Ureter (tissue), 1 donor: ENCODE measurements at places on chromosomes 2 and 18. TPM values are rescaled to one million over a fixed set of nuclear protein-coding genes. Genes with fewer than 3 reads are reported as not detected.

- DNase-seq = no peak
These were observed 49.2 kb upstream of the NAB1 start for GRCh38 chr2:190599546-190600220.

DNA sequence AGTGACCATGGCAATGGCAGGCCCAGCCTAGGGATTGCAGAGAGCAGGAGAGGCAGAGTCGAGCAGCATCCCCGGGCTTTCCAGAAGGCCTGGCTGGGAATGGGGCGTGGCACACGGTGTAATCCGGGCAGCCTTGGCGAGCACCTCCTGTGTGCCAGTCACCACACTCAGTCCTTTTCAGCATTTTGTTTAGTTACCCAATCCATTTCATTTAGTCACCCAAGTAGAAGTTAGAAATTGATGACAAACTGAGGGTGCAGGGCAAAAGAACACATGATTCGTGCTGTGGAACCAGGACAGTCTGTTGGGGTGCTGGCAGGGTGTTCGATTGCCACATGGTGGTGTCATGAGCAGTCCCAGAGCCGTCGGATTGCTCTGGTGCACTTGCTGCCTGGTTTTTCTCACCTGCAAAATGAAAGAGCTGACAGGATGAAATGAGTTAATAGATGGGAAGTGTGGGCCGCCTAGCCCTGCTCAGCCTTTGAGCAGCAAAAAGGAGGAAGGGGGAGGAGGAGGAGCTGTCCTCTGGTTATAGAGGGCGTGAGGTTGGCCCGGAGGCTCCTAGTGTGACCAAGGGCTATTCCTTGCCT is 299.4 kb downstream of the AGAP1 start:
- no peak for DNase-seq

- DNase-seq = no peak
These were observed 41.3 kb upstream of the GALNT3 start for GRCh38 chr2:165835363-165835762.

- DNase-seq = no peak
These were observed 45.6 kb upstream of the GREB1L start for GRCh38 chr18:21196426-21196825.

- DNase-seq = no peak
These were observed 366.3 kb downstream of the SETBP1 start for GRCh38 chr18:45046961-45047360.

DNA sequence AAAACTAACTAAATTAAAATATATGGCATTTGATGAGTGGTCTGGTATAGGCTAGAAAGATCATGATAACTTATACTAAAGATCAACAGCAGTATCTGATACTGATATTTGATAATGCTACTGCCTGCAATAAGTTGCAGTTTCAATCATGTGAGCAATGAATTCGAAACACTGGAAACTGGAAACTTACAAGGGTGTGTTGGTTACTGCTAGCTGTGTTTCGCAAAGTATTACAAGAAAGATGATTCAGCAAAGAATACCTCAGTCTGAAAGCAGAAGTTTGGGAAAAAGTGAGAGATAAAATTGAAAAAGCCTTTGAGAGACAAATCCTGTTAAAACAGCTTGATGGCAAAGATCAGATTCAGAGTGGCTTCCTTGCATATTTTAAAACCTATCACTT is 294.5 kb downstream of the CCDC178 start:
- DNase-seq = no peak

- DNase-seq = no peak
These were observed 74.9 kb downstream of the GPD2 start for GRCh38 chr2:156511122-156511521.

- no peak for DNase-seq
These were observed 70.6 kb upstream of the TMEM178A start for GRCh38 chr2:39595116-39595515.

DNA sequence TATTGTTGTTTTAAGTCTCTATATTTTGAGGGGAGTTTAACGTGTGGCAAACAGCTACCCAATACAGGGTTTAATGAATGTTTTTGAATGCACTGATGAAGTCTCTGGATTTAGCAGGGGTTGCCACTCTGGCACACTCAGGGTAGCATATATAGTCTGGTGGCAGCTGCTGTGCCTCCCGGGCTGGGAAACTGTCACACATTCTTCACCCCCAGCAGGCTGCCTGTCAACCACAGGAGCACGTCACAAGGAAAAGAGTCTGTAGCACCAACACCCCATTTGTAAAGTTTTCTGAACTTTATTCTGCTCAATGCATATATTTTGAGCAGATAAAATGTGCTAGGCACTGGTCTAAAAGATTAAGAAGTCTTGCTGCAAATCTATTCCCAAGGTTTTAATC is 39.3 kb downstream of the NGEF start:
- no peak for DNase-seq

DNA sequence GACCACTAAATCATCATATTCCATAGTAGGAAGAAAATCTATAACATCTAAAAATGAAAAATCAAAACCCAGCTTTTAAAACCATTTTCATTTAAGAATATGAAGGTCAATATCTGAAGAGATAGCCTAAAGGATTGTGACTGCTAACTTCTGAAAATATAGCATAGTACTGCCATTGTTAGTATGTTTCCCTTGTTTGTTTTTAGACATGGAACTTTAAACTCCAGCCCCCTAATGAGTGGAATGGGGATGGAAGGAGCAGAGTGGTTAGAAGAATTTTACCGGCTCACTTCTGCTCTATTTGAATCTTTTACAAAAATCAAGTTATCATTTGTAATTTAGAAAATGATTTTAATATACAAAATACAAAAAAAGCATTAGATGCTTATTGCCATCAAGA is 169.0 kb downstream of the CD226 start:
- DNase-seq = no peak

DNA sequence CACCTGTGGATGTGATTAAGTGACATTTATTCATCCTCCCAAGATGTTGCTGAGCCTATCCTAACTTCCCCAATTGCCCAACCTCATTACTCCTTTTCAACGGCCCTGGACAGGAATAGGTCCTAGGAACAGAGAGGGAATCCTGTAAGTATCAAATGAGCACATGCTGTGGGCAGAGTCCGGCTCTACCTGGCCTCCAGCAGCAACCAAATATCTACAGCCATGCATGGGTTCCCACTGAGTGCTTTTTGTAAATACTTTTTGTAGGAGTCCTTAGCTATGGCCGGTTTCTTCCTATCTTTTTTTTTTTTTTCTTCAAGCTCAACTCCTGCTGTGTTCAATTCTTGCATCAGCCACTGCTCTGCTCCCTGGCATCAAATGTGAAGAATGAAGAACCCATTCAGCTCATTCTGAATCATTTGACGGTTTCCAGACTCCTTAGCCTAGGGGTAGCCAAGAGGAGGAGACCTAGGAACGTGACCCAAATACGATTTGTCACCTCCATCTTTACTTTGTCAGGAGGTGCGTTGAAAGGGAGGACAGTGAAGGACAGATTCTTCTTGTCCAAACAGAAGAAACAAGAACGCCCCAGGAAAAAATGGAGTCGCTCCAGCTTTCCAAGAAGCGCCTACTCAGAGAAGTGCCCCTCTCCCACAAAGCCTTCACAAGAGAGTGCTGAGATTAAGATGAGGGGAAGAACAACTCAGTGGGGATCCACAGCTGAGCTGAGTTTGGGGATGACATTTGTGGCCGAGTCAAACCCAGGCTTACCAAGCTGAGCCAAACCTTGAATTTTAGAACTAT is 46.7 kb upstream of the LCLAT1 start:
- no peak for DNase-seq

DNA sequence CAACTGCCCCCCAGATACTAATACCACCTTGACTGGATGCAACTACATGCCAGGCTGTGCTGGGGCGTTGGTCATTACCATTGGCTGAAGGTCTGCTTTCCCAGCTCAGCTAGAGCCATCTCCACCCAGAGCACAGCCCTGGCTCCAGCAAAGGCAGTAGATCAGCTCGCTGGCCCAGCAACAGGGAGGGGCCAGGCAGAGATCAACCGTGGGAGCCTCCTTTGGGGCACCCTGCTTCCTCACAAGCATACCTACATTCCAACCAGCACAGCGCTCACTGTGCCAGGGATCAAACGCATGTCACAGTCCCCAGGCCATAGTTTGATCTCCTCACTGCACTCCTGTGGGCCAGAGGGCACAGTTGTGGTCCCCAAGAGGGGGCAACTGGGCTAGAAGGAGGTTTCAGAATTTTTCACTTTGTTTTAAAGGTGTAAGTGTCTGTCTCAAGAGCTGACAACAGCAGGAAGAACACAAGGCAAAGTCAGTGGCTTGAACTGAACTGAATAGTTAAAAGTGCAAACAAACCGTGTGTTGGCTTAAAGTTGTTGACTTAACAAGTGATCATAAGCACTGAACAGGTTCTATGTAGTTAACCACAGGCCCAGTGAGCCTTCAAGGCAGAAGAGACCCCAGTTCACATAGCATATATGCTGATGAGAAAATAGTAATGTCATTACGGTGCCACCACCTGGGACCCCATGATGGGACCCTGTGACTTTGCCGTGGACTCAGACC is 70.1 kb upstream of the BZW1 start:
- peak; percentile 64 for DNase-seq

GRCh38 chr2:236512902-236513435 is 56.7 kb upstream of the ACKR3 start:
- DNase-seq = no peak

DNA sequence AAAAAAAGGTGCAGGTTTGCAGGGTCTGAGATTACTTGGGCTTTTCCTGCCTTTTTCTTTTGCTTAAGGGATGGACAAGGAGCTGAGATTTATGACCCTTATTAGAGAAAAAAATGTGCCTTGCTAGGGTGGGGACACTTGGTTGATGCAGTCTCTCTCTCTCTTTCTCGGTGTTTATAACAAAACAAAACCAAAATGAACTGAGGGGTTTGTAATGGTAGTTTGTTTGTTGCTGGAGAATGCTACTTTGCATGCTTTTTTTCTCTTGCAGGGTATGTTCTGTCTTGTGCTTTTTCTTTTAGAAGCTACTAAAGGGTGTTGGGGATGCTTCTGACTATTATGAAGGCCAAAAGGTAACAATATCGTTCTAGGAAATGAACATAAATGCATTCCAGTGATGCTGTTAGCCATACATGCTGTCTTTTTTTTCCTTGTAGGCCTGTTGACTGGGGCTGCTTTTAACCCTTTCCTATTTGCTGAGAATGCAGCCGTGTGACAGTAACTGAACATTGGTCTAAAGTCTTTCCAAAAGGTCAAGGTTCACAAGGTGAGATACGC is 435 bp downstream of the ZNF532 start:
- DNase-seq = no peak

DNA sequence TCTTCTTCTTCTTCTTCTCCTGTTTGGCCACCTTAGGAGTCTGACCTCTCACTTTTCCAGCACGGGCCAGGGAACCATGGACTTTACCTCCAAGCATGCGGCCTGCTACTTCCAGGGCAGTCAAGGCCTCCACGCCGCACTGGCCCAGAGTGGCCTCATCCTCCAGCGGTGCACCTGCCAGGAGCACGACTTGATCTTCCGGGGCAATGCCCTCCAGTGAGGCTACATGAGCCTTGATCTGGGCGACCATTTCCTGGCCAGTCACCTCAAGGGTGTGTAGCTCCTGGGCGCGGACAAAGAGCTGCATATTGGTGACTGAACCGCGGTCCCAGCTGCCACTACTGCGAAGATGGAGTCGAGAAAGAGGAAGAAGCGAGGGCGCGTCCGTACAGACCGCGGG is 67.1 kb downstream of the DIPK1C start:
- no peak for DNase-seq

- no peak for DNase-seq
These were observed 138.1 kb downstream of the SEPTIN10 start for GRCh38 chr2:109475531-109476210.

GRCh38 chr2:212282671-212283261 is 255.8 kb downstream of the ERBB4 start:
- DNase-seq = no peak

DNA sequence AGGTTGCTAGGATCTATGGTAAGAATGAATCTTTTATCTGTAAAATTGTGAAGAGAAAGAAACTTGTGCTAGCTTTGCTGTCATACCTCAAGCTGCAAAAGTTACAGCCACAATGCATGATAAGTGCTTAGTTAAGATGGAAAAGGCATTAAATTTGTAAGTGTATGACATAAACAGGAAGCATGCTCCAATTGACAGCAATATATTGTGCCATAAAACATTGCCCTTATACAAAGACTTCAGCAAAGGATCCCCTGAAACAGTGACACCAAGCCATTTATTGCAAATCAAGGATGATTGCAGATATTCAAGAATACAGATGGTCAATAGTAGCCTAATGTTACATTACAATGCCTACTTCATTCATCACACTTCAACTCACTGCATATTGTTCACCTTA is 283.1 kb downstream of the CPS1 start:
- DNase-seq = no peak

DNA sequence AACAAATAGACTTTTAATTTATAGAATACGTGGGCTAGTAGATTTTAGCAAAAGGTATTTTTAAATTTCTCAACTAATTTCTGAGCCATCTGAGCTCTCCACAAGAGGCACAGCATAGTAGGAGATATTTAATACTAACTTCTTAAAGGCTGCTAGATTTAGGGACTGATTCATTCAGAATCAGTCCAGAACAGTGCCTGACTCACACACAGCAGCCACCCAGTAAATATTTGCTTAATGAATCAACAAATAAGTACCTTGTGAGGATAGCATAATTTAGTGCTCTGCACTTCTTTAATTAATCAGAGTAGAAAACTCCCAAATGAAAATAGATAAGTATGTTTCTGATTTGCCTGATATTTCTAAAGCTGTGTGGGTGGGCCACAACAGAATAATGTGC is 35.6 kb upstream of the SYT4 start:
- DNase-seq = no peak

GRCh38 chr2:159921752-159922404 is 123.9 kb upstream of the CD302 start:
- peak; percentile 78 for DNase-seq

DNA sequence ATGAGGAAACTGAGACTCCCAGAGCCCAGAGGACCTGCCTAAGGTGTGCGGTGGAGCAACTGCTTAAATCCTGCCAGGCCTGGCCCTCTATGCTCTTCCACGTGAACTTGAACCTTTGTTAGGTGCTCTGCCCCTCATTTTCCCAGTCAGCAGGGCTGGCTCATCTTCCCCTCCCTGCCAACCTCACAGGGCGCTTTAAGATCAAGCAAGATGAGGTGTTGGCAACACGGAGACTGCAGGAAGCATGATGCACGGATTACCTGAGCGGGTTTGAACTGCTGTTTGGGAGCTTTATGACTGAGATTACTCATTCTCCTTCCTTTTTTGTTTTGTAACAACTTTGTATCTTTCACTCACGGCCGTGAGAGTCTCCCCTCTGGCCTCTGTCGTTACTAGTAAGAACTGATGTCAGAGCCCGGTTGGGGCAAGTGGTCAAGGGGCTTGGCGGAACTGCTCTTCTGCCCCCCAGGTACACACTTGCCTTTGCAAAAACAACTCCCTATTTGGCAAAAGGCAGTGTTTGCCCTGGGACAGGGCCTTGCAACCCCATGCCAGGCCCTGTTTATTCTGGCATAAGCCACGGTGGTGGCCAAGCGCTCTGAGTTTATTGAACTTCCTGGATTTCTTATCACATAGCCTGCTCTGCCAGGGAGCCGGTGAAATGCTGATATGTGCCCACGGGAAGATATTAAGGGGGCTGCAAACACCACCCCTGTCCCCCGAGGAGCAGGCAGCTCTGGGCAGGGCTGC is 127.8 kb downstream of the INHBB start:
- no peak for DNase-seq

Gene FBXO36
- 3.4 TPM for total RNA-seq

Gene UGT1A4
- 23.2 TPM for total RNA-seq

Gene UCN
- 0.68 TPM for total RNA-seq

Gene HOXD3
- total RNA-seq = 28.2 TPM

Gene ABCG5
- not detected for total RNA-seq

Gene HOXD8
- 41.7 TPM for total RNA-seq

Gene CCDC85A
- total RNA-seq = 1.5 TPM

Gene OTOS
- not detected for total RNA-seq

Gene MDH1
- 126 TPM for total RNA-seq

Gene CCDC178
- total RNA-seq = 1.9 TPM

Gene REG1B
- total RNA-seq = not detected

Gene FOXD4L1
- 0.39 TPM for total RNA-seq
